Right lung (tissue), 10 donors: ENCODE measurements at places on chromosomes 4 and X. TPM values are rescaled to one million over a fixed set of nuclear protein-coding genes. Genes with fewer than 3 reads are reported as not detected.
A peak's percentile ranks its signal among the peaks of the same experiment; 100 is the strongest.

GRCh38 chrX:120534413-120535205, 26.2 kb downstream of the CUL4B start:
- DNase-seq, result no peak

The PABPC1L2A gene
- 0.05 TPM for polyA plus RNA-seq

DNA sequence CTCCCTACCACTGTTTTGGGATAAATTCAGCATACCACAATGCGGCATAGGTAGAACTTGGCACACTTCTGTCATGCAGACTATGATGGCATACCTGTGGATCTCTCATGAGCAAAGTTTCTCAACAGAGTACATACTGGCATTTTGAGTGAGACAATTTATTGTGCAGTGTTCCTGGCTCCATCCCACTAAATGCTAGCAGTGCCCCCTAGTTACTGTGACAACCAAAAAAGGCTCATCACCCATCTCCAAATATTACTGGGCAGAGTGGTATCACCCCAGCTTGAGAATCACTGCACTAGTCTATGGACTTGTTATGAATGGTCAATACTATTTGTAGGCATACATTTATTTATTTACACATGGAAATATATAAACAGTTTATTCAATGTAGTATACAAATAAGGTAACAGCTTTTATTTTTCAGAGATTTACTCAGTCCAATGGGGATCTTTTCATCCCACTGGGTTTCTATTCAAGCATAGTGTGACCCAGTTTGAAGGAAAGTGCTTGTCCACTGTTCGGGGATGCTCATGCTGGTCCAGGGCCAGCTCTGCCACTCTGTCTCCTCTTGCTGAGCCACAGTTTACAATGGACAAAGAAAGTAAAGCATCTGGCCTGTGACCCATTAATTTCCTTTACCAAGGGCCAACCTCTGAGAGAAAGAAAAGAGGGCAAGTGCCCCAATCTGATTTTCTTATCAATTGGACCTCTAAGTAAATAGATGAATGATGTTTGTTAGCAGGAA, 81.0 kb upstream of the IL2 start:
- DNase-seq, result no peak

The FUNDC2 gene
- polyA plus RNA-seq, result 113 TPM

DNA sequence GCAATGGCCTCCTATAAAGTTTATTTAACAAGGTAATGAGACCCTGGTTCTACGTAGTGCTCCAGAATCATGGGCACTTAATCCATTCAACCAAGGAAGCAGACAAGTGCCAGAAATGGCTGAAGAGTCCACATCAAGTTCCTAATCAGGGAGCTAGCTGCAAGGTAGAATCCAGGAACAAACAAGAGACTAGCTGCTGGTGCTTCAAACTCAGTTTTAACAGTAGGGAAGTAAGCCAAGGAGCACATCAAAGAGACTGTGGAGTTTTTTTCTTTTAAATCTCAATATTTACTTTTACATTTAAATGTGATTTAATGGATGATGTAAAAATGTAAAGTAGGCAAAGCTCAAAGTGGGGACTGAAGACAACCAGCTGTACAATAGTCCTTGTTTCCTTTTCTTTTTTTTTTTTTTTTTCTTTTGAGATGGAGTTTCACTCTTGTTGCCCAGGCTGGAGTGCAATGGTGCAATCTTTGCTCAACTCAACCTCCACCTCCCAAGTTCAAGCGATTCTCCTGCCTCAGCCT, 630.4 kb downstream of the CCSER1 start:
- peak; percentile 54 for DNase-seq

DNA sequence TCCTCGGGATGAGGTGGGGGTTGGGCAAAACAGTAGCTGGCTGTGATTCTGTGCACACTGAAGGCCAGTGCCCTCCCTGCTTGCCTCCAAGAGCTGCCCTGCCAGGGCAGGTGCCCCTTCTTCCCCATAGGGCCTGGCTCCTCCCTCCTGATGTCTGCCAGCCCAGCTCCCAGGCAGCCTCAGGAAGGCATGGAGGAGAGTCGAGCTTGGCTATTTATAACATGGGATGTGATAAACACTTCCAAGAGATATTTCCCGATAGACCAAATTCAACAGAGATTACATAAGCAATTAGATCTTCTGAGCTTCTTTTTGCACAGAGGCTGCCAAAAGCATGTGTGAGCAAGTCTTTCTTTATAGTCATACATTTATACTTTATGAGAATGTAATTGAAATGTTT, 45.3 kb upstream of the PJA1 start:
- no peak for DNase-seq

GRCh38 chr4:40881096-40881495, 131.3 kb downstream of the NSUN7 start:
- no peak for DNase-seq

GRCh38 chrX:103631145-103631544, 2.4 kb downstream of the TCEAL1 start:
- DNase-seq, result no peak

GRCh38 chr4:183887351-183887750, 17.8 kb upstream of the STOX2 start:
- no peak for DNase-seq

GRCh38 chr4:172656055-172656454, 512.6 kb upstream of the GALNT7 start:
- DNase-seq, result no peak

- no peak for DNase-seq
These were observed 142.4 kb upstream of the FGF13 start for GRCh38 chrX:138853936-138854335.

DNA sequence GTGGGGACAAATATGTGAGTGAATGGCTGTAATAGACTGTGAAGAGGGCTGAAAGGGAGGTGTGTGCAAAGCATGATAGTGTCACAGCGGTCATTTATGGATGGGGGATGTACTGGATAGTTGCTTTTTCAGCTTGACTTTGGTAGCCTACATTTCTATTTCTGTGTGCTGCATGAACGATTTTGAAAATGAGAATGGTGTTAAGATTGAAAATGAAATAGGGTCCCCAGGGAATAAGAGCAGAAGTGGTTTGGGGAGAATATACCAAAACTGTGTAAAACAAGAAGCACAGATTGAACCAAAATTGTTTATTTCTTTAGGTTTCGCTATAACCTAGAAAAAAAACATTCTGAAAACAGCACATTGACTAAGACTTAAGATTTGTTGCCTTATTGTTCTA, 58.8 kb upstream of the CLNK start:
- no peak for DNase-seq

The TMEM154 gene
- polyA plus RNA-seq, result 1.5 TPM

The MBNL3 gene
- 19.2 TPM for polyA plus RNA-seq

DNA sequence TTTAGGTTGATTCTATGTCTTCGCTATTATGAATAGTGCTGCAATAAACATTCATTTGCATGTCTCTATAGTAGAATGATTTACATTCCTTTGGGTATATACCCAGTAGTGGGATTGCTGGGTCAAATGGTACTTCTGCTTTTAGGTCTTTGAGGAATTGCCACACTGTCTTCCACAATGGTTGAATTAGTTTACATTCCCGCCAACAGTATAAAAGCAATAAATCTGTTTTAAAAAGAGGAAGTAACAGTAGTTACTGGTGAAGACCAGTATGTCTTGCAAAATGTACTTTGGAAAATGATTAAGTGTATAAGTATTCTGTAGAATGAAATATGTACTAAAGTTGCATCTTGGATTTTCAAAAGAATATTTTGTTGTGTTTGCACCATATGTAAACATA, 77.3 kb downstream of the SHROOM4 start:
- no peak for DNase-seq

DNA sequence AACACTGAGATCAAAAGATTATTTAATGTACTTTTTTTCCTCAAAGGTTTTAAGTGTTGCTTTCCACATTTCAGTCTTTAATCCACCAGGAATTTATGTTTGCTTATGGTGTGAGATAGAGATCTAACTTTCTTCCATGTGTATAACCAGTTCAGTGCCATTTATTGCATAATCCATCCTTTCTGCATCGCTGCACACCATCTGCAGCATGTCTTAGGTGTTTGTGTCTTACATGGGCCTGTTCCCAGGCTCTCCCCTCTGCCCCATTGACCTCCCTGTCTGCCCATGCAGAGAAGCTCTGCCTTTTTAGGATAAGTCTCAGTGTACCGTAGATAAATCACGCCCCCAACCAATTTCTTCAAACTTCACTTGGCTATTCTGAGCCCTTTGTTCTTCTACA, 30.3 kb downstream of the NSDHL start:
- DNase-seq, result no peak

- DNase-seq, result no peak
These were observed 54.1 kb upstream of the PRPS1 start for GRCh38 chrX:107574054-107574683.

The MAGED4 gene
- polyA plus RNA-seq, result 28.7 TPM

GRCh38 chr4:38734446-38734845, 48.3 kb downstream of the TLR10 start:
- no peak for DNase-seq

- no peak for DNase-seq
These were observed 146.2 kb upstream of the SCML1 start for GRCh38 chrX:17590892-17591740.

The SH3D19 gene
- polyA plus RNA-seq, result 58.4 TPM

The TMSB15B gene
- polyA plus RNA-seq, result 37.1 TPM

The YY2 gene
- 4.1 TPM for polyA plus RNA-seq

GRCh38 chr4:141524116-141524515, 112.3 kb upstream of the IL15 start:
- no peak for DNase-seq

DNA sequence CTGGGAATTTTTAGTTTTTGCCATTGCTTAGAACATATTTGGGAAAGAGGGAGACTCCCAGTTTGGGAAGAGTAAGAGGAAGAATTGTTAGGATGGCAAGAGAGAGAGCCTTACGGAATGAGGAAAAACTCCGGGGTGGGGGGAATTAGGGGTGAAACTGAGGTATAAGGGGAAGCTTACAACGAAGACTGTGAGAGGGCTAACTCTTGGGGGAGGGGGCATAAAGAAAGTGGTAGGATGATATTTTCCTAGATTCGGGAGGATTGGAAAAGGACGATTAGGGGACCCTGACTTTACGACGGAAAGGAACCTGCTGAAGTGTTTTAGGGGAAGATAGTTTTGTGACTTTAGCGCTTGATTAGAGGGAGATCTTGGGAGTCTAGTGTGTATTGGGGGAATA, 86.2 kb upstream of the HPRT1 start:
- DNase-seq, result no peak

DNA sequence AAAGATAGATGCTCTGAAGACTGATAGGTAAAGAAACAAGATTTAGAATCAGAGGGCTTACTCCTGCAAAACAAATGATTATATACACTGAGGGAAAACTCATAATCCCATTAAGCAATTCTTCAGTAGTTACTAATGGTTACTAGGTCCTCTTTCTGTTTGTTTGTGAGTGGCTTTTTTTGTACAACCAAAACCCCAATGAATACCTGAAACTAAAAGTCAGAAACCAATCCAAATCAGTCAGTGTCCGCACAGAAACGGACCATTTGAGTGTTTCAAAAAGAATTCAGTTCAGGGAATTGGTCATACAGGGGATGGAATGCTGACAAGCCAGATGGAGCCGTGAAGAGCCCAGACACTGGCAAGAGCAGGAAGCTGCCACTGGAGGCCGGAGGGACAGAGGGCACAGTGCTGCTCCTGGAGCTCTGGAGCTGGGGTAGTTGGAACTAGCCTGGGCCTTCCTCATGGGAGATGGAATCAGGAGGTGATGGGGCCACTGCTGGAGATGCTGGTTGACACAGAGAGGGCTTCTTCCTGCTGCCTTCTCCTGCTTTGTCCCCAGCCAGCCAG, 31.9 kb downstream of the SETD7 start:
- DNase-seq, result no peak

The IGSF1 gene
- 11.5 TPM for polyA plus RNA-seq

DNA sequence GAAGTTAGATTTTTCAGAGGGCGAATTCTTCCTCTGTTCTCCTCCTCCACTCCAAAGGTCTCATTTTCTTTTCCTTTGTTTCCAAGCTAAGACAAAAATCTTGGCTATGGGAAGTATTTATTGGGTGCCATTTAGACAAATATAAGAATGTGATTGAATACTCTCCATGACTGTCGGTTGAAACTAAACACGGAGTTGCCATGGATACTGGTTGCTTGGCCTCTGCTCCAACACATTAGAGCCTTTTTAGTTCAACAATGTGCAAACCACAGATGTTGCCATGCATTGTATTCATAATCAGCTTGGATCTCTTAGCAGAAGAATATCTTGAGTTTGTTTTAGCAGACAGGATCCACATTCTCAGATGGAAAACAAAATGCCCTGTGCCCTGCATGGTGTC, 366.5 kb upstream of the LCORL start:
- DNase-seq, result peak; percentile 2

DNA sequence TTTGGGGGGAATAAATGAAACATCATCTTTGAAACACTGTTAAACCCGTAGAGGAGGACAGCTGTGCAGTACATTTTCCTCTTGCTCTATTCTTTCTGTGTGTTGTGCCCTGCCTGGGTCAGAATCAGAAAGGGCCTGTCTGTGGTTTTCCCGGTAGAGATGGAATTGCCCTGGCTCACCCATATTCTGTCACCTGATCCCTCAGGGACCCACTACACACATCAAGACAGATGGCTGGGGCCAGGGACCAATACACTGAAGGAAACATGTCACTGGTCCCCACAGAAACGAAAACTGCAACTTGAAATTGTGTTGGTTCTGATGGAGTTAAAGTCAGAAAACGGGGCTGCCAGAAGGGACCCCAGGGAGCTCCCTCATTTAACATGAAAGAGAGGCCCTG, 114.9 kb downstream of the ZNF827 start:
- no peak for DNase-seq

GRCh38 chrX:97854086-97854485, 970.4 kb downstream of the RPA4 start:
- peak; percentile 13 for DNase-seq

GRCh38 chr4:72875138-72875537, 194.4 kb downstream of the COX18 start:
- DNase-seq, result no peak

GRCh38 chr4:32560306-32560705, 1840.1 kb downstream of the PCDH7 start:
- peak; percentile 59 for DNase-seq

GRCh38 chrX:148457279-148457678, 43.1 kb upstream of the AFF2 start:
- no peak for DNase-seq

- DNase-seq, result peak; percentile 79
These were observed 72.2 kb upstream of the RBPJ start for GRCh38 chr4:26248647-26249046.

DNA sequence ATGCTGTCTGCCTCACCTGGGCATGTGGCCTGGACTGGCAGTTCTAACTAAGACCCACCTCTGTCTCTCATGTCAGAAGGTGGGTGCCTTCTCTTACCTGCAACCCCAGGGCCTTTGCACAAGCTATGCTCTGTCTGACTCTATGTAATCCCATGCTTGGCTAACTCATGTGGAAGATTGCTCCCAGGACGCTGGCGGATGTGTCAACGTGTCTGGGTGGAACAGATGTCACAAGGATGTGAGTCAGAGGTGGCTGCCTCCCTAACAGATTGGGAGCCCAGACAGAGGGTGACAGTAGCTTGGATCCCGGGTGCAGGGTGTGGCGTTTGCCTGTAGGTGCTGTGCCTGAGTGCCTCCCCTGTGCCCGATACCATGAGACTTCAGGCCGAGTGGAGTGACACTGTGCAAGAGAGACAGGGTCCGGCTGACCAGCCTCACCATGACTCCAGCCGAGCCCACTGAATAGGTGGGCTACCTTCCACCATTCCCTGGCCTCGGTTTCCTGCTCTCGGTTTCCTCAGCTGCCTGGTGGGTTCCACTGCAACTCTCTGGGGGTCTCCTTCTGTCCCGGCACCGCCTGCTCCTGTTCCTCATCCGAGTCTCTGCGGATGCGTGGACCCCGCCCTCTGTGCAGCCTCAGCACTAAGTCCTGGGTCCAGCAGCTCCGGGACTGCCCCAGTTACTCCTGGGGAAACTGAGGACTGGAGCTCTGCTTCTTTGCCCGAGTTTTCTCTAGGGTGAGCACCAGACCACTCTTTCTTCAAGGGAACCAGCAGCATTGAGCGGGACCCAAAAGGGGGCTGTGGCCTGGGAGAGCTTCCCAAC, 11.0 kb downstream of the SH3BP2 start:
- no peak for DNase-seq

The BMX gene
- 1.8 TPM for polyA plus RNA-seq
